ENCODE measurements at places on chromosomes 16 and 17. TPM values are rescaled to one million over a fixed set of nuclear protein-coding genes. Genes with fewer than 3 reads are reported as not detected.

The KRTAP4-7 gene
- total RNA-seq = not detected

The TPPP3 gene
- 33.3 TPM for total RNA-seq

The PIK3R6 gene
- total RNA-seq = 2.6 TPM

The CMTM3 gene
- 15.7 TPM for total RNA-seq

The PRR29 gene
- total RNA-seq = 0.27 TPM

The GSDMA gene
- 1.6 TPM for total RNA-seq

DNA sequence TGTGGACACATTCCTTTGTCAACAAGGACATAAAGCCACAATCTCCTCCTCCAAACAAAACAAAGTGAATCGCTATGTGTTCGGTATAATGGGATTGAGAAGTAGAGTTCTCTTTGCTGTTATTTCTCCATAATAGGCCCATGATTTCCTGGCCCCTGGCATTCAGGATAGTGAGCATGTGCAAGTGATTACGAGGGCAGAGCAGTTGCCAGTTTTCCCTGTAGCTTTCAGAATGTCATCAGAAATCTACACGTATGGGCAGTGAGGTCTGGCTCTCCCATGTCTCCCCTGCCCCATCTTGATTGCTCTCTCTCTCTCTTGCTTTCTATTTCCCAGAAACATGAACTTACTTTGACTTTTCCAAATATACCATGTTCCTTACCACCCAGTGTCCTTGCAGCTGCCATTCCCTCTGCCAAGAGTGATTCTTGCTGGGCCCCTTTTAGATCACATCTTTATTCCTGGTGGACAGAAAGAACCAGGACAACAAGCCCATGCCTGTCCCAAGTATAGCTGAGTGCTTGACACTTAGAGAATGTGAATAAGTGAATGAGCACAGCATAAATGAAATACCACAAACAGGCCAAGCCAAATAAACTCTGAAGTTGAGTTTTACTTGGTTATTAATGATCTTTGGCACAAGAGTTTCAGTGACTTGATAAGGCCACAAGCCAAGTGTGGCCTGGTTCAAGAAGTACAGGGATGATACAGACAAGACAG is 273.1 kb downstream of the CDH13 start:
- no peak for DNase-seq

DNA sequence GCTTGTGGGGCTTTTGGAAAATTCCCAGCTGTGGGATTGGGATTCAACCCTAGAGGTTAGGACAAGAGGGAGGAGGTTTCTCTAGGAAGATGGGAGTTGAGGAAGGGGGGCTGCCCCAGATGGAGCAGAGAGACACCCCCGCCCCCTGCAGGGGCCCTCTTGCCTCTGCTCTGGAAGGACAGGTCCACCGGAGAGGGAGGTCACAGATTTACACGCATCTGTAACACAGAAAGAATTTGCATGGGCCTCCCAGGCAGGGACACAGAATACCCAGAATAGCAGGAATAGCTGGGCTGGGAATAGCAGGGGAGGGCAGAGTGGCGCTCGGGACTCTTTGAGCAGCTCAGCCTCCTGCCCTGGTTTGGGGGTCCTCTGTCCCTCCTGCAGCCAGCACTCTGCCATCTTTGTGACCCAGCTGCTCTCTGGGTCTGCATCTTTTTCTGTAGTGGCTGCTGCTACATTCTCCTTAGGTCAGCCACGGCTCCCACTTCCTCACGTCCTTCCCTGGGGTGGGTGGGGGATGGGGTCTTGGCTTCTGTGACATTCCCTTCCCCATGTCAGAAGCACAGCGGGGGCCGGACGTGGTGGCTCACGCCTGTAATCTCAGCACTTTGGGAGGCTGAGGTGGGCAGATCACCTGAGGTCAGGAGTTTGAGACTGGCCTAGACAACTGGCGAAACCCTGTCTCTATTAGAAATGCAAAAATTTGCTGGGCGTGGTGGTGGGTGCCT is 33.9 kb upstream of the PLLP start:
- DNase-seq = no peak

DNA sequence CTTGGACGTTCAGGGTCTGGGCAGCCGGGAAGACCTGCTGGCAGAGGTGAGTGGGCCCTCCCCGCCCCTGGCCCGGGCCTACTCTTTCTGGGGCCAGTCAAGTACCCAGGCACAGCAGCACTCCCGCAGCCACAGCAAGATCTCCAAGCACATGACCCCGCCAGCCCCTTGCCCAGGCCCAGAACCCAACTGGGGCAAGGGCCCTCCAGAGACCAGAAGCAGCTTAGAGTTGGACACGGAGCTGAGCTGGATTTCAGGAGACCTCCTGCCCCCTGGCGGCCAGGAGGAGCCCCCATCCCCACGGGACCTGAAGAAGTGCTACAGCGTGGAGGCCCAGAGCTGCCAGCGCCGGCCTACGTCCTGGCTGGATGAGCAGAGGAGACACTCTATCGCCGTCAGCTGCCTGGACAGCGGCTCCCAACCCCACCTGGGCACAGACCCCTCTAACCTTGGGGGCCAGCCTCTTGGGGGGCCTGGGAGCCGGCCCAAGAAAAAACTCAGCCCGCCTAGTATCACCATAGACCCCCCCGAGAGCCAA is 8.6 kb upstream of the ABCC3 start:
- DNase-seq = peak; percentile 82

GRCh38 chr17:49687878-49688491 is 10.1 kb upstream of the SPOP start:
- no peak for DNase-seq

- no peak for DNase-seq
Measured at GRCh38 chr17:4678448-4679026, 25.4 kb downstream of the PELP1 start.

Measured in Peyer's patch (tissue), 4 donors.